Activated CD4-positive, alpha-beta T cell treated with anti-CD3 and anti-CD28 coated beads for 36 hours (primary cell): ENCODE measurements at places on chromosomes 16 and 17.
A peak's percentile ranks its signal among the peaks of the same experiment; 100 is the strongest.

DNA sequence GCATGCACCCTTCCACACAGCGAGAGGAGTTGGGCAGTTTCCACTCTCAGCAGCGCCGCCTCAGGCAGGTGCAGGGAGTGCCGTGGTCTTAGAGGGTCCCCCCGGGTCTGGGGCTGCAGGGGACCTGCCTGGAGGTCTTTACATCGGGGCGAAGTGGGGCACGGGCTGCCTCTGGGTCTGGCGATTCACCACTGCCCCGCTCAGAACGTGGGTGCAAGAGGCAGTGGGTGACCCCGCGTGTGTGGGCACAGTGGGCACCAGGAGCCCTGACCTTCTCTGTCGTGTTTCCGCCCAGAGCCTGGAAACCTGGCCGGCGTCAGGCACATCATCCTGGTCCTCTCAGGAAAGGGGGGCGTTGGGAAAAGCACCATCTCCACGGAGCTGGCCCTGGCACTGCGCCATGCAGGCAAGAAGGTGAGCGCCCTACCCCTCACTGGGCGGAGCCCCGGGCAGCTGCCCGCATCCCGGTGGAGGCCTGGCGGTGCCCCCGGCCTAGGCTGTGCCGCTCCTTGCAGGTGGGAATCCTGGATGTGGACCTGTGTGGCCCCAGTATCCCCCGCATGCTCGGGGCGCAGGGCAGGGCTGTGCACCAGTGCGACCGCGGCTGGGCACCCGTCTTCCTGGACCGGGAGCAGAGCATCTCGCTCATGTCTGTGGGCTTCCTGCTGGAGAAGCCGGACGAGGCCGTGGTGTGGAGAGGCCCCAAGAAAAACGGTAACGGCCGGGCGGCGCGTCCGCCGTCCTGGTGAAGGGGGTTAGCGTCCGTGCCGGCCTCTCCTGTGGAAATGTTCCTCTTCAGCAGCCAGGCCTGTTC, 3.7 kb downstream of the NUBP2 start:
- peak; percentile 9 for DNase-seq

GRCh38 chr17:6393351-6393952, 41.5 kb downstream of the AIPL1 start:
- no peak for DNase-seq

DNA sequence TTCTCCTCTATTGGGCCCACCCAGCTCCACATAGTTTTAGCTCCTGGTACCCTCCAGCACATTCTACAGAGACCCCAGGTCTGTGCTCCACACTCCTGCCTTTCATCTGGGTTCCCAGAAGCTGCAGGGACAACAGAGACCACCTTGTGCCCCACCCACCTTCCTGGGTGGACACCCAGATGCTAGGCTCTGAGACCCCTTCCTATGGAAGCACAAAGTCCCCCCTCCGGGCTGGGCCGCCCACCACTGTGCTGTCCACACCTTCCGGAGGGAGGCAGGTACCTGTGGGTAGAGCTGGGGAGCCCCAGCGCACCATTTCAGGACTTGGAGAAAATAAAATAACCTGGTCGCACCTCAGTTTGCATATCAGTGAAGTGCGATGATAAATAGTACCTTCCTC, 224.9 kb upstream of the FOXF1 start:
- no peak for DNase-seq

GRCh38 chr17:20920815-20921199, 122.0 kb downstream of the USP22 start:
- no peak for DNase-seq

- peak; percentile 72 for DNase-seq
These were observed 15.7 kb downstream of the SLC16A3 start for GRCh38 chr17:82244413-82245133.
